ENCODE measurements at places on chromosomes 5 and 9. TPM values are rescaled to one million over a fixed set of nuclear protein-coding genes. Genes with fewer than 3 reads are reported as not detected.

GRCh38 chr9:115142517-115143270, 24.7 kb upstream of the TNC start:
- peak; percentile 28 for DNase-seq

GRCh38 chr9:11726659-11727058, 966.5 kb upstream of the TYRP1 start:
- no peak for DNase-seq

DNA sequence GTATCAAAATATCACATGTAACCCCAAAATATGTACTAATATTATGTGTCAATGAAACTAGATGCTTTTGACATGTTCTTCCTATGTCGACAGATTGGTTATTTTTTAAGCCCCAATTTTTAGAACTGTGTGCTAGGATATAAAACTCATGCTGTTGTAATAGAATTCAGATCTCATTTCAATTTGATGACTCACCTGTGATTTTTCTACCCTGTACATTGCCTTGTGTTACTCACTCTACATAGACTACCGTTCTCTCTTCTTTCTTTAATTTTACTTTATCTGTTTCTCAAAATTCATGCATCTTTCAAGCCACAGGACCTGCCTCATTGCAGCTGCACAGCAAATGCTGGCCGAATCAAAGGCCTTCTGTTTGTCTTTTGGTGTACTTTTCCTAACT, 284.5 kb downstream of the MAT2B start:
- DNase-seq = peak; percentile 1

DNA sequence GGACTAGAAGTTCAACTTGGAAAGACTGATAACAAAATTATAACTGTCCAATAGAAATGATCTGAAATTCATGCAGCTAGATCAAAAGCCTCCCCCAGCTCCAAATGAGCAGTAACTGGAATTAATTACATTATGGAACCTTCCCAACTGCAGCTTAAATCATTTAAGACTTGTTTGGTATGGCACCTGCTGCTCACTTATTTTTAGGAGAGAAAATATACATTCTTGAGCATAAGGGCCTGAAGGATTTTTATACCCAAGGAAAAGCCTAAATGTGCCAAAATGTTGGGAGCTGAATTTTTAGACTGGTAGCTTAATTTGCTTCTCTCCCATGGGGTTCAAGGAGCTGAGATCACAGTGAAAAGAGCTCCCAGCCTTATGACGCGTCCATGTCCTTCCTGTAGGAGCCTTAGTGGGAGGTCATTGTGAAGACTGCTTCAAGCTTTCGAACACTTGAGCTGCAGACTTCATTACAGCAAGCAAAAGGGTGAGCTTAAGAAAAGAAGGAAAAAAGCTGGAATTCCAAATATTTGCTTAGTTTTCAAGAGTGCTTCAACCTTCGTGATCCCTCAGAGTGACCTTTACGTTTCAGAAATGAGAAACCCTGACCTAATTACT, 276.0 kb downstream of the DMAC1 start:
- DNase-seq = no peak

- peak; percentile 5 for DNase-seq
Measured at GRCh38 chr9:95880021-95880690, 4.7 kb downstream of the ERCC6L2 start.

DNA sequence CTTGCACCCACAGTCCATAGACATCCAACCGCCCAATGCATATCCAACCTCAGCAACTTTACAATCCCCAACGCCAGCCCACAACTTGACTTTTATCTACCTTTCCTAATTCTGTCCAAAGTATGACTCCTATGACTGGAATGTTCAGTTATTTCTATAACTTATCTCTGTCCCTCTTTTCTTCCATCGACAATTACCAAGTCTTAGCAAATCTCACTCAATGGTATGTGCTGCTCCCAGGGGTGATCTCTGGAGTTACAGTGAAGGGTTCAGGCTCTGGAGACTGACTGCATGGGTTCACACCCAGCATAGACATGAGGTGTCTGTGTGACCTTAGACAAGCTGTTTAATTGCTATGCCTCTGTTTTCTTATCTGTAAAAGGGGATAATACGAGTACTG, 106.9 kb downstream of the SPOCK1 start:
- no peak for DNase-seq

DNA sequence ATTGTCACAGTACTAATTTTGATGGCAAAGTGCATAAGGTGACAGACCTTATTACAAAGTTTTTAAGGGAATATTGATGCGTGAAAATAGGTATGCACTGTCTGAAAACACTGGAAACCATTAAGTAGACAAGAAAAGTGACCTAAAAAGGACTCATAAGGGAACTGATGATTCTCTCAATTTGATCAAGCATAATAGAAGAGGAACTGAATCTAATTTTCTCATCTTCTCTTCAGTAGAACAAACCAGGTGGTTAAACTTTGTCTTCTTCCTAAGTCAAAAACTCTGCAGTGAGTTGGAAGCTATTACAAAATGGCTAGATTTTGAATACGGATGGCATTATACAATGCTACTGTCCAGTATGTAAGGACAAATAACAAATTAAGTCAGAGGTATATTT, 53.4 kb downstream of the RNF145 start:
- DNase-seq = no peak

- no peak for DNase-seq
Measured at GRCh38 chr9:69009708-69010107, 4.2 kb downstream of the PRKACG start.

- DNase-seq = no peak
Measured at GRCh38 chr9:36213387-36213786, 22.7 kb downstream of the CLTA start.

PRRX2 gene
- not detected for total RNA-seq

DNA sequence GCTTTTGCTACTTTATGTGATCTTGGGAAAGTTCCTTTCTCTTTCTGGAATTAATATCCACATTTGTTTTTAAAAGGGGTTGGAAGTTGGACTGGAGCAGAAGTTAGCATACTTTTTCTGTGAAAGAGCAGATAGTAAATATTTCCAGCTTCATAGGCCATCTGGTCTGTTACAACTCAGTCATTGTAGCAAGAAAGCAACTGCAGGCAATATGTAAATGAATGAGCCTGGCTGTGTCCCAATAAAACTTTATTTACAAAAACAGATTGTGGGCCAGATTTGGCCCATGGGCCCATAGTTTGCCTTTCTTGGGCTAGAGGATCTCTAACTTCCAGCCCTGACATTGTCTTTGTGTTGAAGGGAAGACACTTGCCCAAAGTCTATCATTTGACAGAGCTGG, 104.4 kb downstream of the ACTL7B start:
- DNase-seq = no peak

DNA sequence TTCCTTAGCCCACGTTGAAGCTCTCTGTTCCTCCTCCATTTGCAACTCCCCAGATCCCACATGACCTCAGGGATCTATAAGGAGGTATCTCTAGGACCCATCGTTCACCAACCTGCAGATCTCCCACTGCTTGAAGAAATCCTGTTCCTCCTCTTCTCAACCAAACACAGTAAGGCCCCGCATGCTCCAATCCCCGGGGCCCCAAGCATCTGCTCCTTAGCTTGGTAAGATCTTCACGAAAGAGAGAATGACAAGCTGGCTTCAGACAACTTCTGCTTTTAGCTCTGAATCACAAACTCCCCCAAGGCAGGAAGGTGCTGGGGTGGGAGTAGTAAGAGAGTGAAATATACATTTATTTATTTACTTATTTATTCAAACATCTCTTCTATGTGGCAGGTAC, 33.0 kb upstream of the ARHGAP26 start:
- no peak for DNase-seq

C9orf153 gene
- total RNA-seq = 0.48 TPM

LIFR gene
- total RNA-seq = 5.5 TPM
